Naive thymus-derived CD4-positive, alpha-beta T cell (primary cell): ENCODE measurements at places on chromosomes 2 and 18. TPM values are rescaled to one million over a fixed set of nuclear protein-coding genes. Genes with fewer than 3 reads are reported as not detected.

The TWIST2 gene
- total RNA-seq, result not detected

The GCG gene
- not detected in 2 replicates for total RNA-seq

The PAX3 gene
- total RNA-seq, result not detected in 2 replicates

The RNU2-63P gene
- total RNA-seq, result not detected

The SPATA3 gene
- not detected in 2 replicates for total RNA-seq

The LRP1B gene
- not detected for total RNA-seq

The ARHGAP25 gene
- total RNA-seq, result 133 TPM

The GBX2 gene
- not detected for total RNA-seq

The AGXT gene
- not detected for total RNA-seq

The CXCR1 gene
- total RNA-seq, result 1.0 TPM

The GREB1 gene
- not detected for total RNA-seq

The TNS1 gene
- total RNA-seq, result 5.0 TPM

The FEZ2 gene
- 14.0 TPM for total RNA-seq

The PPP4R1 gene
- 54.6 TPM for total RNA-seq

The EGR4 gene
- total RNA-seq, result 0.15 TPM

The OR6B2 gene
- not detected in 2 replicates for total RNA-seq

The HNRNPA3 gene
- total RNA-seq, result 151 TPM

The PPP3R1 gene
- total RNA-seq, result 78.2 TPM

The FAM237A gene
- not detected for total RNA-seq

The ANKRD62 gene
- not detected for total RNA-seq

The PLGLB1 gene
- 4.0 TPM for total RNA-seq

The NCKAP5 gene
- total RNA-seq, result not detected

The DARS1 gene
- total RNA-seq, result 45.3 TPM

The BOLL gene
- total RNA-seq, result not detected in 2 replicates

The REEP1 gene
- 0.45 TPM for total RNA-seq

The C18orf63 gene
- not detected for total RNA-seq

The SERPINB13 gene
- not detected for total RNA-seq

The STARD6 gene
- 0.46 TPM in 1 of 2 replicates, not detected in the other for total RNA-seq

The NFU1 gene
- total RNA-seq, result 16.1 TPM

The CEP76 gene
- total RNA-seq, result 8.6 TPM

The CCT4 gene
- 171 and 177 TPM in 2 replicates for total RNA-seq

The CYS1 gene
- 0.76 and 1.3 TPM in 2 replicates for total RNA-seq

The RAB6C gene
- total RNA-seq, result not detected

The ERMN gene
- total RNA-seq, result 12.5 TPM

The ACOXL gene
- total RNA-seq, result not detected

The ACMSD gene
- not detected for total RNA-seq

The SLC35F6 gene
- 19.9 TPM for total RNA-seq

The GRP gene
- not detected in 2 replicates for total RNA-seq

The B3GNT2 gene
- total RNA-seq, result 18.0 TPM

The VIT gene
- total RNA-seq, result not detected

The CNDP1 gene
- not detected for total RNA-seq

The CNOT11 gene
- 49.0 TPM for total RNA-seq

The SERPINB12 gene
- total RNA-seq, result not detected in 2 replicates

The SGPP2 gene
- total RNA-seq, result 5.8 and 6.1 TPM in 2 replicates

The MTCL1 gene
- not detected for total RNA-seq
